ENCODE measurements at places on chromosomes 6 and 20.

DNA sequence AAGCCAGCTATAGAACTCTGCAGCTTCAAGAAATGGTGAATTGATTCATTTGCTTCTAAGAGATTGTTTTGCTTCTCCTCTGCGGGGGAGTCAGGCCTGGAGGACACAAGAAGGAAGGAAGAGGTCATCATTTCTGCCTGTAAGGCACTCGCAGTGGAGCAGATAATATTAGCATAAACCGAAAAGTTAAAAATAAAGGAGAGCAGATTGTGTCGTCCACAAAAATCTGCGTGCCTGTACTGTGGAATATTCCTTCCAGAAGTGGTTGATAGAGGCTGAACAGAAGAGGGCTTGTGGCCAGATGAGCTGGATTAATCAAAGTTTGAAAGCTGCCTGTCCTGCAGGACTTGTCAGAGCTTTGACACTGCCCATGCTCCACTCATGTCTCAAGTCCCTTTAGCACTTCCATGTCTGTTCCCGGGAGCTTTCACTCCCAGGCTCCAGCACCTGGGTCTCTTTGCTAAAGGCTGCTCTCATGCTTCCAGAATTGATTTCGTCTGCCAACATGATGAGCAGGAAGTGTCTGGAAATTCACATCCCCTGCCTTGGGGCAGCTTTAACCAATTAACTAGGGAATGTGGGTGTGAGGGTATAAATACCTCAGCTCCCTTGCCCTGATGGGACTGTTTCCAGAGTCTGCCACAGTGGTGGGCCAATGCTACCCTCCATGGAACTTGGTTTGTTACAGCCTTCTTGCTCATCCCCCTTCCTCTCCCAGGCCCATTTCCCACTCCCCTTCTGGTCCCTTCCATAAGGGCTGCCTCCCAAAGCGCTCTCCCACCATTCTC is 65.1 kb upstream of the STX16 start:
- no peak for DNase-seq

GRCh38 chr6:158647501-158647900 is 2.4 kb upstream of the SYTL3 start:
- DNase-seq = no peak

DNA sequence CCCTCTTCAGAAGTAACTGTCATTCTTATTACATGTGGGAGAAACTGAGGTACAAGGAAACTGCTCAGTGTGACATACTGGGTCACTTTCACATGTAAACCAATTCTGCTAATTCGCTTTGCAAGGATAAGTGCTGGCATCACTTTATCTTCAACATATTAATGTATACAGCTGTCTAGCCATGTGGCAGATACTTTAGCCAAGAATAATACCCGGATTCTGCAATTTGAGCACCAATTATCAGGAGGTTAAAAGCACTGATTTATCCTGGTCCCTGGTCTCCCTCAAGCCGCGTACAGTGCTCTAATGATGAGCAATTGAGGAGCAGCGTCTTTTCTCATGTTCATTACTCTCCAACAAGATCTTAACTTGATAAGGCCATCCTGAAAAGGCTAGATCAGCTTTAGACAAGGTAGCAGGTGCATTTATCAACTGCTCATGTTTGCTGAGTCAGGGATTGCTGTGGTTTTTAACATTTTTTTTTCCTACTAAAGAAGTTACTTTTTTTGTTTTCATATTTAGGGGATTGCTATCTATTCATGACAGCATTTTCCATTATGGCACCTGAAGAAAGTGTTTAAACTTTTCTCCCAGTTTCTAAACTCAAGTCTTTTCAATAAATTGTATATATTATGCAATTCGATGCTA is 1066.3 kb upstream of the MAP3K7 start:
- DNase-seq = no peak

DNA sequence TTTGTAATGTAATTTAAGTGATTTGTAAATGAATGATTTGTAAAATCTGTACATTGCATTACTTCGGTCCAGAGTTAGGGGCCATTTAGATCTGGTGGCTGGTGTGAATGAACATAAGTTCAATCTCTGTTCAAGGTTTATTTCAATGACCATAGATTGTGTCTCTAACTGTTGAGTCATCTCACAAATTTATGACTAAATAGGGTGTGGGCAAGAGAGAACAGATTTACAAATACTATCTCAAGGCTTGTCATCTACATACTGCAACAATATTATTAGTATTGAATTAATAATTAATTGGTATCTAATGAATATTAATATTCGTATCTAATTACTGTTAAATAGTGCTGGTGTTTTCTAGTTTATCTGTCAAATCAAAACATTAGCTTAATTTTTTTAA is 115.3 kb upstream of the EDN1 start:
- no peak for DNase-seq

- DNase-seq = no peak
Measured at GRCh38 chr20:56566621-56567020, 33.6 kb downstream of the FAM209B start.

DNA sequence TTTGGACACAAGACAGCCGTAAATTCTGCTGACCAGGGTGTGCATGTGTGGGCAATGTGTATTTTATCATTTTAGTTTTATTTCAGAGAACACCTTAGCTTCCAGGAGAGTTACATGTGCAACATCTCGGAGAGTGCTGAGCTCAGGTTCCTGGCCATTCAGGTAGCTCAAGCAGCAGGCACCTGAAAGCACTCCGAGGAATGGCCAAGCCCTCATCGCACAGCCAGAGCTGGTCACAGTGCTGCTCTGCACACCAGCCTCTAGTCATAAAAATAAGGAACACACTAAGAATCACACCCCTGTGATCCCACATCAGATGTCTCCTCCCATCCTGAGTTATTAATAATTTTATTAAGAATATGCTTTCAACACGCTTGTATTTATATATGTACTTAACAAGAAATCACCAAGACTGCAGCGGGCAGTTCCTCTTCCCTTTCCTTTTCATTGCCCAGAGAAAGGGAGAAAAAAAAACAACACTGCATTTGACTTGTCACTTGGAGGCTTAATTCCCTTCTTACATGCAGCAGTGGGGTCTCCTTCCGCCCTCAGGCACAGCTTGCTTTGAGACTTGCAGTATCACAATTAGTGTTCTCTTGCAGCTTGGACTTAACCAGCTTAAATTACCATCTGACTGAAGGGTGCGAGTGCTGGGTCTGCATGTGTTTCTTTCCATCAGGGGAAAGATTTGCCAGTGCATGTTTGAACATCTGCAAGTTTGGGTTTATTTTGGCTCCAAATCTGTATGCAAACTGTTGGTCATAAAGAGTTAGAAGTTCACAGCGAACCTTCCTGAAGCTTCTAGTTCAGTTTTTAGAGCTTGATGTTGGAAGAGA is 36.0 kb upstream of the IRF4 start:
- DNase-seq = no peak

Measured in GDM1 (cell line).